T follicular helper cell (primary cell): ENCODE measurements at places on chromosomes 6 and 20.

DNA sequence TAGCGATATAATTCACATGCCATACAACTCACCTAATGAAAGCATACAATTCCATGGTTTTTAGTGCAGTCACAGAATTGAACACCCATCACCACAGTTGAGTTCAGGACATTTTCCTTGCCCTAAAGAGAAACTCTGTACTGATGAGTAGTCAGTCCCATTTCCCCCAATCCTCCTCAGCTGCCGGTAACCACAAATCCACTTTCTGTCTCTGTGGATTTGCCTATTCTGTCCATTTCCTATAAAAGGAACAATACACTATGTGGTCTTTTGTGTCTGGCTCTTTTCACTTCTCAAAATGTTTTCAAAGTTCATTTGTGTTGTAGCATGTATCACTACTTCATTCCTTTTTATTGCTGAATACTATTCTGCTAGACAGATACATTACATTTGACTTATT lies 67.9 kb upstream of the TGM3 start:
- no peak for DNase-seq

GRCh38 chr6:81995548-81996289 lies 243.2 kb upstream of the TENT5A start:
- DNase-seq, result no peak

GRCh38 chr6:85285114-85285513 lies 164.8 kb upstream of the NT5E start:
- no peak for DNase-seq

GRCh38 chr6:114581293-114581692 lies 238.5 kb upstream of the HS3ST5 start:
- DNase-seq, result no peak

- DNase-seq, result no peak
These were observed 181.9 kb upstream of the PCSK2 start for GRCh38 chr20:17044891-17045290.

- no peak for DNase-seq
These were observed 136.8 kb upstream of the TCF21 start for GRCh38 chr6:133752129-133752528.

GRCh38 chr20:64151633-64152530 lies 12.4 kb upstream of the MYT1 start:
- DNase-seq, result no peak

DNA sequence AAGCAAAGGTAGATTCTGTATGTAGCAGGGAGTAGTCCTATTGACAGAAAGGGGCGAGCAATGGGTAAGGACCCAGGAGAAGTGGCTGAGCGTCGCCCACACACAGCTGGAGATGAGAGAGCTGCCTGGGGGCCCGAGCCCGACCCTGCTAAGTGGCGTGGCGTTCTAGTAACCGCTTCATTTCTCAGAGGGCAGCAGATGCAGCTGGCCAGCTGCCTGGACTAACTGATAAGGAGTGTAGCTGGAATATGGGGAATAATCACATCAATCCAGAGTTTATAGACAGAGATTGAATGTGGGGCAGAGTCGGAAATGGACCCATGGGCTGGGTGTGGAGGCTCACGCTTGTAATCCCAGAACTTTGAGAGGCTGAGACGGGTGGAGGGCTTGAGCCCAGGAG lies 64.4 kb downstream of the EZR start:
- no peak for DNase-seq

DNA sequence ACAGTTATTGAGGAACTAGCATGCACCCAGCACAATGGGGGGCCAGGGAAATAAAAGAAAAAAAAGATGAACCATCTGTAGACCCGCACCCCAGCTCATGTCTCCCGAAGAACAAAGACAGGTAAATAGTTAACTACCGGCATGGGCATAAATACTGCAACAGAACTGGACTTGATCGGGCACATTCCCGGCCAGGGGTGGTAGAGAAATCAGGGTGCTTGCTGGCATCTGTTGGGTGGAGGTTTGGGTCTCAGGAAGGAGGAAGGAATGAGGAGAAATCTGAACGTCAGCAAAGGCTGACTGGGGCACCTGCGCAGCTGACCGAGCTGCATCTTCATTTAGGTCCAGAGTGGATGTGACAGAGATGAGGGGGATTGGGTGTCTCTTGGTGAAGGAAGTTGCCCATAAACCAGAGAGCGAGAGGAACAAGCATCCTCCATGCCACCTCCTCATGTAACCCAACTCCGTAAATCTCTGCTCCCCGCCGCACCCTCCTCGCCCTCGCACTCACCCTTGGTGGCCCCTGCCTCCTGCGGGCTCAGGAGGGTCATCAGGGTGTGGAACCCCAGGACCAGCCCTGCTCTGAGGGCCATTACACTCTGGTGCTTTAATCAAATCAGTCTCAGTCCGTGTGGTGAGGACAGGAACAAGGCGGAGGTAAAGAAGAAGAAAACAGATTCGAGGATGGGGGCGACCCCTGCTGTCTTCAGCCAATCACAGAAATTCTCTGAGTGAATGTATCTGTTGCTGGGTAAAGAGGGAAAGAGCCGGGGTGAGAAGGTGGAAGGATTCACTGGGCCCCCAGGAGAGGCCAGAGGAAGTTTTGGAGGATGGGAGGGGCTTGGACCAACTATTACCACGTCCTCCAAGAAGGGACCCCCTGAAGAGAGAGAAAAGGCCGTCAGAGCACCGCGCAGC lies at the start of gene HLA-DOA:
TSS of gene HLA-DOA (minus strand) at position 648 of the 918 bp plus-strand sequence.
- DNase-seq, result no peak

DNA sequence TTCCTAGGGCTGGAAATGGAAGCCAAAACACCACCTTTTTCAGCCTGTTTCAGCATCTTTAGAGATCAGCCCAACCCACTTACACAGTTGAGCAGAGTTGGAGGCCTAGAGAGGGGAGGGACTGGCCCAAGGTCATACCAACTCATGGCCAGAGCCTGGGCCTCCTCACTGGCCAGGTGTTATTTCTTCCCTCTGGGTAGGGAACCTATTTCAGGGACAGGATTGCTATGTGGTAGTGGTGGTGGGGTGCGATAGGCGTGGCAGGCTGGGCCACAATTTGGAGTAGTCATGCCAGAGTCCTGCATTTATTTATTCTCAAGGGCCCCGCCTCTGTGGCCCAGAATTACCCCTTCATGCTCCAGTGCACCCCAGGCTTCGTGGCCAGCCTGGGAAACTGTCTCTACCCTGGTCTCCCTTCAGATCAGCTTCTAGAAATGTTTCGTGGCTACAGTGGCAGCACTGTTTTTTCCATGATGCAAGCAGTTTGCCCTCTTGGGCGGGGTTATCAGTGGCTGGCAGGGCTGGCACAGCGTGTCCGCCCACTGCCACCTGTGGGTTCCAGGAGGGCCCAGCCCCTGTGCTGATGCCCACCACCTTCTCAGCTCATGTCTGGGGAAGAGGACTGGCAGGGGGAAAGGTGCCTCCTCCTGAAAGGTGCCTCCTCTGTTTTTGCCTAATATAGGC lies 6.2 kb downstream of the VEGFA start:
- DNase-seq, result no peak

GRCh38 chr6:70864401-70864800 lies 92.5 kb downstream of the B3GAT2 start:
- no peak for DNase-seq

GRCh38 chr6:132768051-132768517 lies 10.4 kb upstream of the VNN2 start:
- no peak for DNase-seq

DNA sequence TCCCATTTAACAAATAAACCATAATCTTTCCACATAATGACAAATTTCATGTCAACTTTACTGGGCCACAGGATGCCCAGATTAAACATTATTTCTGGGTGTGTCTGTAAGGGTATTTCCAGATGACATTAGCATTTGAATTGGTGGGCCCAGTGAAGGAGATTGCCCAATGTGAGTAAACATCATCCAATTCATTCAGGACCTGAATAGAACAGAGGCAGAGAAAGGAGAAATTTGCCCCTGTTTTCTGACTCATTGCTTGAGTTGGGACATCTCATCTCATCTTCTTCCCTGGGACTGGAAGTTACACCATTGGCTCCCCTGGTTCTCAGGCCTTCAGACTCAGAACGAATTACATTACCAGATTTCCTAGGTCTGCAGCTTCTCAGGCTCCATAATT lies 142.9 kb downstream of the TPBG start:
- no peak for DNase-seq

DNA sequence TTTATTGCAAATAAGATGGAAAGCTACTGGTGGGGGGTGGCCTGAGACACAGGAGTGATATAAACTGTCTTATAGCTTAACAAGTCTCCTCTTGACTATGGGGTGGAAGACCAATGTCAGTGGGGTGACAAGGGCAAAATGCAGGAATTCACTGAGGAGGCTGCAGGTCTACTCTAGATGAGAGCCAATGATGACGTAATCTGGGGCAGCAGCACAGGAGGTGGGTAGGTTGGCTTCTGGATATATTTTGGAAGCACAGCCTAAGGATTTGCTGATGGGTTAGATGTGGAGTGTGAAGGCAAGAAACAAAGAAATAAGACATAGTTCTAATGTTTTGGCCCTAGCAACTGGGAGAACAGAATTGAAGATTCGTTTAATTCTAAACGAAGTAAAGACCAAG lies 253.2 kb downstream of the PTPRT start:
- DNase-seq, result no peak

GRCh38 chr6:105882121-105882803 lies 203.9 kb upstream of the PRDM1 start:
- DNase-seq, result no peak

- DNase-seq, result no peak
These were observed 209.8 kb downstream of the TSHZ2 start for GRCh38 chr20:53181866-53182376.

- DNase-seq, result no peak
These were observed 56.6 kb downstream of the SYTL3 start for GRCh38 chr6:158706369-158706982.

- DNase-seq, result no peak
These were observed 722.2 kb upstream of the EYS start for GRCh38 chr6:66429210-66429609.

DNA sequence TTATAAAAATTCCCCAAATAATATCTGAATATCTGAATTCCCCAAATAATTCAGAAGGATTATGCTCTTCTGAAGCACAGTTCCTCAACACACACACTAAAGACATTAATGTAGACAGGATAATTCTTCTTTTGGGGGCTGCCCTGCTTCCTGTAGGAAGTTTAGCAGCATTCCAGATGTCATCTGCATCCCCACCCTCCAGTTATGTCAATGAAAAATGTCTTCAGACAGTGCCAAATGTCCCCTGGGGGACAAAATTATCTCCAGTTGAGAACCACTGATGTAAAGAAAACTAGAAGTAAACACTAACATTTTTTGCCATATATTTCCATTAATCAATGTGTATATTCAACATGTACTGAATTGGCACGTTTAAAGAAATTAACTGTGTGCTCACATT lies 25.9 kb upstream of the NAA20 start:
- DNase-seq, result no peak

DNA sequence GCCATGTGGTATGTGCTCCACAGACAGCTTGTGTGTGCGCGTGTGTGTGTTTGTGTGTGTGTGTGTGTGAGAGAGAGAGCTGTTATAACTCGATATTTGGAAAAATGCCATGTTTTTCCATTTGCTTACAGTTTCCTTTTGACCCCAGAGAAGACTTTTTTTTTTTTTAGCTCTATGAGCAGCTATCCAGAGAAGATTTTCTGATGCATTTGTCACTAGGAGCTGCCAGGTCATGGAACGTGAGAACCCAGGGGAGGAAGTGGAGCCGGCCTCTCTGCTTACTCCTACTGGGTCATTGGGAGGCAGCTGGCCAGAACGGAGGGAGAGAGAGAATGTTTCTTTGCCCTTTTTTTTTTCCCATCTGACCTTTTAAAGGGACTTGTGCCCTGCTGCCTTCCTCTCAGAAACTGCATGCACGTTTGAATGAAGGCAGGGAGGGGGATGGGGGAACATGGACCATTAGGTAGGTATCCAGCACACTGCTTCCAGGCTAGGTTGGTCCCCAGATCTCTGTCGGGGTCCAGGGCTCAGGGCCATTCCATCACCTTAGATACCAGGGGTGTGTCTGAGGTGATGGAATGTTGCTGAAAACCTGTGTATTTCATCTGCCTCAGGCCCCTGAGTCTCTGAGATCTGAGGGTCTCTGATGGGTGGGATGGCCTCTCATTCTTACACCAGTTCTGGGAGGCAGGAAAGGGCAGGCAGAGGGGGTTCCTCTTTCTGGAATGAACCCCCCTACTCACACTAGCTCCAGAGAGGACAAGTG lies 11.2 kb upstream of the MRPS18A start:
- DNase-seq, result no peak

DNA sequence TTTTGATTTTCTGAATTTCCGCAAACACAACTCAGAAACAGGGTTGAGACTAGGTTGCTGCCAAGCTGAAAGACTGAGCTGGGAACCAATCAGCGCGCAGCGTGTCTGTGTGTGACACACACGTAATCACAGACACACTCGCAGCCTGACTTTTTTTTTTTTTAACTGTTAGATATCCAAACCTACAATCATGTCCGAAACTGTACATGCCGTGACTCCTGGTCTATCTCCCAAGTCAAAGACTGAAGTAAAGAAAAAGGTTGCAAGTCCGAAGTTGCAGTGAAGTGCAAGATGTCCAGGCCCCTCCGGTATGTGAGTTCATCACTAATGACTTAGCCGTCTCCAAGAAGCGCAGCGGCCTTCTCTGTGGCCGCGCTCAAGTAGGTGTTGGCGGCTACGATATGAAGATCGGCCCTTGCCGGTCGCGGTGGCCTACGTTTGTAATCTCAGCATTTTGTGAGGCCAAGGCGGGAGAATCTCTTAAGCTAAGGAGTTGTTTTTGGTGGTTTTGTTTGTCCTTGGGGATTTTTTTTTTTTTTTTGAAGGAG lies 108.2 kb downstream of the HFE start:
- peak; percentile 85 for DNase-seq

DNA sequence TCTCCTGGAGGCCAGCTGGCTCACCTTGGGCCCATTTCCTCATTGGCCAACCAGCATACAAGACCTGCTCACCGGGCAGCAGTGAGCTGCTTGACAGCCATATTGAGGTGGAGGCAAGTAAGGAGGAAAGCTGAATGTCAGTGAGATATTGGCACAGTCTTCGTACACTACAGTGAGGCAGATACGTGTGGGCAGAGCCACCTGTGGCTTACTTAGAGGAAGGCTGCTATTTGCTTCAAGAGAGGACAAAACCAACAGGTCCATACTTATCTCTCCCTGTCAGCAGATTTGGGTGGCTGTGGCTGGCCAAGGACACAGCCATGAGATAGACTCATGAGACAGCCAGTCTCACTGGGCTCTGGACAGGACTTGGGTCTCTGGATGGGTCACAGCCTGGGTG lies 15.1 kb upstream of the MCM3 start:
- DNase-seq, result no peak

GRCh38 chr20:50189681-50190250 lies 864 bp upstream of the CEBPB start:
- DNase-seq, result peak; percentile 28

- no peak for DNase-seq
These were observed 5.3 kb upstream of the GUCA1B start for GRCh38 chr6:42200035-42200434.

- DNase-seq, result no peak
These were observed 23.2 kb downstream of the GATA5 start for GRCh38 chr20:62452475-62453095.
